Heart left ventricle (tissue), 16 donors: ENCODE measurements at places on chromosomes 11 and 22.

- H3K4me1 ChIP-seq, result no peaks in the 10 kb centered on the region
- DNase-seq, result no peak
- H3K4me3 ChIP-seq, result no peak overlapping the region
- no peaks in the 10 kb centered on the region for H3K27me3 ChIP-seq
- no peaks in the 10 kb centered on the region for H3K36me3 ChIP-seq
These were observed 2.2 kb downstream of the APOBEC3A start for GRCh38 chr22:38959590-38959989.

DNA sequence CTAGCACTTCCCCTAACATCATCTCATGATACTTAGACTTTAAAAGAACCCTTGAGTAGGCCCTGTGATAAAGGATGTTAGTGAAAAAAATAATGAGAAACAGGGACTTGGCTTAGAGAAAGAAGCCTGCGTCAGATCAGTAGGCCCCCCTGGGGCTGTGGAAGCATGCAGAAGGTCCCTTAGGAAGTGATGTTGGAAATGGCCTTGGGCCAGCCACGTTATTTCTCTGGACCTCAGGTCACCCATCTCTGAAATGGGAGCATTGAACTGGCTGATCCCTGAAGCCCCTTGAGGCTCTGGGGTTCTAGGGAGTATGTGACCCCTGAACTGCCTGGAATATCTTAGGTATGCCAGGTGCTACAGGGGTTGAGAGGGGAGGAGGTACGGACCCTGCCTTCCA is 40.2 kb downstream of the MCM5 start:
- H3K27ac ChIP-seq, result no peak overlapping the region
- H3K36me3 ChIP-seq, result no peaks in the 10 kb centered on the region
- H3K4me3 ChIP-seq, result no peak overlapping the region
- H3K4me1 ChIP-seq, result no peaks in the 10 kb centered on the region

DNA sequence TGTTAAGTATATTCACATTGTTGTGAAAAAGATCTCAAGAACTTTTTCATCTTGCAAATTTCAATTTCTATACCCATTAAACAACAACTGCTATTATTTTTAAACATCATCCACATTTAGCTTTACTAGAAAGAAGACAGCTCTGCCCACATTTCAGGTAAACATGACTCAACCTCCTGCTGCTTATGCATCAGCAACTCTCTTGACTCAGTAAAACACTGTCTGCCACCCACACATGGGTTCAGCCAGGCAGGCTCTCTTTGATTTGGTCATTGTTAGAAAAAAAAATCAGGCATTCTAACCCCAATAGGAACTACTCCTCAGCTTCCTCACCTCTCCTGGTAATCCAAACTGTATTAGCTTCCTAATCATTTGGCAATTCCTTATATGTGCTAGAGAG is 5.1 kb upstream of the ENDOD1 start:
- no peak overlapping the region for H3K4me3 ChIP-seq
- H3K27me3 ChIP-seq, result no peaks in the 10 kb centered on the region
- H3K27ac ChIP-seq, result no peak overlapping the region
- DNase-seq, result no peak
- no peaks in the 10 kb centered on the region for H3K36me3 ChIP-seq
- H3K4me1 ChIP-seq, result peaks cover 15% of the 10 kb centered on the region

DNA sequence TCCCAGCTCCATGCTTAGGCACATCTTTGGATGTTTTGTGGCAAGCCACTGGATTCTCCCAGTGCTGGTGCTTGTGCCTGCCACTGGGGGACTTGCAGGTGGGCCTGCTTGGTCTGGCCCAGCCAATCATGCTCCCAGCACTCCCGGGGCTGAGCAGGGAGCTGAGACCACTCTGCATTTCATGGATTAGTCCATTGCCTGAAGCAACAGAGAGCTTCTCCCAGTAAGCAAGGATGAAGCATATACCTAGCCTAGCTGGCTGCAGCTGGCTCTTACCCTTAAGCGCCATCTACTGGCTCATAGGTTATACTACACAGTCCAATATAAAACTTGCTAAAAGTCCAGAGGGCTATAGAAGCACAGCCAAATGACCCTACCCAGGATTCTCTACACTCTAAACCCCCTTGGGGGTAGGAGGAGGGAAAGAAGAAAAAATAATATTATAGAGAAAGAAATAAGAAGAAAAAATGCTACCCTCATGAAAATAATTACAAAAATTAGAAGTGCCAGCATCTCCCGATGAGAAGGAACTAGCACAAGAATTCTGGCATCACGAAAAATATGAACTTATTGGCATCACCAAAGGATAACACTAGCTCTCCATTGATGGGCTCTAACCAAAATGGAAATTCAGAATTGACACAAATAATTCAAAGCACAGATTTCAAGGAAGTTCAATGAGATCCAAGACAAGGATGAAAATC is 275.3 kb downstream of the C11orf87 start:
- no peak overlapping the region for H3K4me3 ChIP-seq
- no peak overlapping the region for H3K27ac ChIP-seq
- no peaks in the 10 kb centered on the region for H3K27me3 ChIP-seq
- H3K36me3 ChIP-seq, result no peaks in the 10 kb centered on the region
- no peaks in the 10 kb centered on the region for H3K4me1 ChIP-seq

- H3K4me3 ChIP-seq, result no peak overlapping the region
- no peak overlapping the region for H3K27ac ChIP-seq
- H3K4me1 ChIP-seq, result no peaks in the 10 kb centered on the region
- H3K27me3 ChIP-seq, result no peaks in the 10 kb centered on the region
These were observed 114.3 kb downstream of the INSC start for GRCh38 chr11:15229069-15229468.

DNA sequence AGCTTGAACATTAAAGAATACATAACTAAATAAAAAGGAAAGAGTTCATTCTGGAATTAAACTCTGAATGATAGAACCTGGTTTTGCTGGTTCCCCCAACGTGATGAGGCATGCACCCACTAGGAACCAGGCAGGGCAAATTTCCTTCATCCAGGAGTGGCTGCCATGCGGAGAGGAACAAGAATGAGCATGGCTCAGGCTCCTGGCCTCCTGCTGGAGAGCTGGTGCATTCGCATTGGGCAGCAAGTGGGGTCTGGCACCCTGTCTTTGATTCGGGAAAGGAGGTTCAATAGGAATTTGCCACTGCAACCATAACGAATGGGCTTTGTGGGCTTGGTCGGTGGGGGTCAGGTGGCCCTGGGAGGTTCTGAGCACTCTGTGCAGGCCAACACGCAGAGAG is 169.8 kb upstream of the TENM4 start:
- H3K36me3 ChIP-seq, result no peaks in the 10 kb centered on the region
- no peak for DNase-seq
- no peak overlapping the region for H3K4me3 ChIP-seq
- H3K4me1 ChIP-seq, result no peaks in the 10 kb centered on the region
- no peaks in the 10 kb centered on the region for H3K27me3 ChIP-seq
